Hepatocyte (in vitro differentiated cells): ENCODE measurements at places on chromosomes 11 and 22. TPM values are rescaled to one million over a fixed set of nuclear protein-coding genes. Genes with fewer than 3 reads are reported as not detected.

DNA sequence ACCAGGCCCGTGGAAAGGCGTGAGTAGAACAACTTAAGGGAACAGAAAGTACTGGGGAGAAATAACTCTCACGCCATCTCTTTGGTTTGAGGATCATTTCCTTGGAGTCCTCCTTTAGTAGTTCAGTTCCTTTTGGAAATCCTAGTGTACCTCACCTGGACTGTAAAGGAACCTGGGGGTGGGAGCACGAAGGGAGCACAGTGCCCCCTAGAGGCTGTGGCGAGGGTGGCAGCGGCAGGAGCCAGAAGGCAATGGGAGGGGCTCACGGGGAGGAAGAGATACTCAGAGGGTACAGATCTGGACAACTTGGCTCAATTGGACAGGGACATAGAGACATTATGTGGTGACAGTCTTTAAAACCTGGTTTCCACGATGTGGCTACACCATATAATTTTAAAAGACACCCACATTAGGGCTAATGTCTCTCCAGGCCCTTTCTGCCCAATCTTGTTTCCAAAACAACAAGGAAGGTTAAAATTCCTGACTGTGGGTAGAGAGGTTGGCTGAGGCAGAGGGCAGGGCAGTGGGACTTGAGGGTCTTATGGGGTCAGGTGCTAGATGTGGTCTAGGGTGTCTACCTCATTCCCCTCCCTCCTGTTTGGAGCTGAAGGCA lies 87.0 kb downstream of the CSNK2A3 start:
- peak; percentile 68 for DNase-seq

- DNase-seq, result peak; percentile 28
Observed at GRCh38 chr11:119284344-119285157, 32.4 kb downstream of the MCAM start.

DNA sequence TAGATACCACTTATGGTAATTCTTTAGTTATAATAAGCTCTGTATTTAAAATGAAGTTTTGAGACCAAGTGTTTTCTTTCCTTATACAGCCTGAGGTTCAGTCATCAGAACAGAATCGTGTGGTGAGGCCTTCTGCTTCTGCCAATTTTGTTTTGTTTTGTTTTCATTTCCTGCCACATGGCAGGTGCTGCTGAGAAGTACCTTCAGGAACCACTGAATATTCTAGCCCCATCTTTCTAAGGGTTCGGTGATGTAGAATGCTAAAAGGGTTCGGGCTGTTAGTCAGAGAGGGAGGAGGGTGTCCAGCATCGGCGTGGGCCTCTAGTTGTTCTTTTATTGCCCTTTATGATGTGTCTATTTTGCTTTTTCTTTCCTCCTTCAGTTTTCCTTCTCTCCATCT lies 25.8 kb downstream of the TNRC6B start:
- DNase-seq, result no peak

DNA sequence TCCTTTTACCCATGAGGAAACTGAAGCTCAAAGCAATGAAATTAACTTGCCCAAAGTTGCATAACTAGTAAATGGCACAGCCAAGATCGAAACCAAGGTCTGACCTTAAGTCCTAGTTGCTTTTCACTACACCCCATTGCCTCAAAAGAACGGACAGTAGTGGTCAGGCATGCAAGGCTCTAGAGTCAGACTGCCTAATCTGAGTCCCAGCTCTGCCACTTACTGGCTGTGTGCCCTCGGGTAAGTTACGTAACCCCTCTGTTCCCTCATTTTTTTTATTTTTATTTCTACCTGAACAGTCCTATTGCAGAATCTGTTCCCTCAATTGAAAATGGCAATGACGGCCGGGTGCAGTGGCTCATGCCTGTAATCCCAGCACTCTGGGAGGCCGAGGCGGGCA lies 9.6 kb downstream of the CYB561A3 start:
- no peak for DNase-seq

GRCh38 chr11:27227736-27228135 lies 135.3 kb downstream of the CCDC34 start:
- DNase-seq, result no peak

DNA sequence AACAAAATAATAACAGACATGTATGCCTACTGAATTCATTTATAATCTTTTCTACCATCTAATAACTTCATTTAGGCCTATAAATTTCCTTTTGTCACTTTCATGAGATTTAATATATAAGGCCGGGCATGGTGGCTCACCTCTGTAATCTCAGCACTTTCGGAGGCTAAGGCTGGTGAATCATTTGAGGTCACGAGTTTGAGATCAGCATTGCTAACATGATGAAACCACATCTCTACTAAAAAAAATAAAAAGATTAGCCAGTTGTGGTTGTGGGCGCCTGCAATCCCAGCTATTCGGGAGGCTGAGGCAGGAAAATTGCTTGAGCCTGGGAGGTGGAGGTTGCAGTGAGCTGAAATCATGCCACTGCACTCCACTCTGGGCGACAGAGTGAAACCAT lies 14.2 kb upstream of the NTM start:
- no peak for DNase-seq

KREMEN1 gene
- total RNA-seq, result 8.3 and 10.5 TPM in 2 replicates
